T-helper 17 cell (primary cell): ENCODE measurements at places on chromosomes 5 and 9. TPM values are rescaled to one million over a fixed set of nuclear protein-coding genes. Genes with fewer than 3 reads are reported as not detected.

- no peak for DNase-seq
These were observed 7.8 kb upstream of the CARD9 start for GRCh38 chr9:136381311-136381710.

- no peak for DNase-seq
These were observed 311.5 kb downstream of the EFNA5 start for GRCh38 chr5:107359033-107359915.

DNA sequence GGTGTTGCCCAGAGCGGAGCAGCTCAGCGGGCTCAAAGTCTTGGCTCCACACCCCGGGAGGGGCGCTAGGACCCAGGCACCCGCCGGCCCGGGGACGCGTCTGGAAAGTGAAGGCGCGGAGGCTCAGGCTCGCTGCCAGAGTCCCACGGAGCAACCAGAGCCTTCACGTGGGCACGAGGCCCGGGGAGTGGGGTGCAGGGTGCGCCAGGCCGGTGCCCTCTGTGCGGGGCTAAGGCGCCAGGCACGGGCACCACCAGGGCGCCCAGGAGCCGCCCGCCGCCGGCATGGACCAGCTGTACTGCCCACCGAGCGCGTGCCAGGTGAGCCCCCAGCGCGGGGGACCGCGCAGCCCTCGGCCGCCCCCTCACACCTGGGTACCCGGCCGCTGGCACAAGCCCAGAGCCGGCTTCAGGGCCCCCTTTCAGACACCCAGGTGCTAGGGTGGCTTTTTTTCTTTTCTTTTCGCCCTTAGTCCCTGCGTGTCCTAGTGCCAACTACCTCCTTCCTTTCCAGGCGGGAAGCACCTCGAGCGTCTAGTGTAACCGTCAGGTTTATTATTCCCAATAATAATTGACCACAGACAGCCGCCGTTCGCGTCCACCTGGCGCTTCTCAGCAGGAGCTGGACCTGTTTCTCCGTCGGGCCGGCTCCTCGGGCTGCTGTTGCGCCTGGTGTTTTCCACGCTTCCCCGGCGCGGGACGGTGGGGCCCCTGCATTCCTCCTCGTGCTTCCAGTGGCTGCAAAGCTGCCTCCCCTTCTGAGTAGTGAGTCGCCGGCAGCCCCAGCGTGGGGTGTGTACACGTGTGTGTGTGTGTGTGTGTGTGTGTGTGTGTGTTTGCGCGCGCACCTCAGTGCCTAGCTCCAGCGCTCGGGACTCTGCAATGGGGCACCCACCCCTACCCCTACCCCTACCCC, 30.1 kb upstream of the PDE8B start:
- DNase-seq, result no peak

Gene PCDHB3
- not detected for total RNA-seq

GRCh38 chr5:366541-367357, 45.2 kb downstream of the AHRR start:
- no peak for DNase-seq

DNA sequence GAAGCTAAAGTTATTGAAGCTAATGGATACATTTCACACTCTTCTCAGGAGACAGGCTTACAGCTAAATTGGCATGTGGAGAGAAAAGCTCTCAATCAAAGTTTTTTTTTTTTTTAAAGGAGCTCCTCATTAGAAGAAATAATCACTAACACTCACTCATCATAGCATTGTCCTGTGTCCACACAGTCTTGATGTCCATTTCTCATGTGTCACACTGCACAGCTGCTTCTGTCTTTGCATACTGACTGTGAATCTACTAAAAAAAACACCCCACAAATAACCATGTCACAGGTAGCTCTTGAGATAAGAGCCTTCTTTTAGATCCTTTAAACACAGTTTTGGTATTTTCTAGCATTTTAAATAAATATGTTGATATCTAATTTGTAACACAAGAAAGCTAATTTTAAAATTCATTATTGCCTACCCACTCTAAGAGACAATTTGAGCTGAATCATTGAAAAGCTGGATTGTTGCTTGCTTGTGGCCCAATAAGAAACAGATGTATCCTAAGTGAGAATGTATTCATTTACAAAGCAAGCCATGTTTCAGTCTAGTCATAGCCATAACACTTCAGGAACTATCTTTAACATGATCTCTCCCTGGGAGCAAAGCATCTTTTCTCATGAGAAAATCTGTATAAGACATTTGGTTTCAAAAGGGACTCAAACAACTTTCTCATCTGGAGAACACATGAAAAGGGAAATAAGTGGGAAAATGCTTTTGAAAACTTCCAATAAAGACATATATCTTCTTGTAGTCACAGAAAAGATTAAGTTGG, 48.1 kb upstream of the PCSK1 start:
- no peak for DNase-seq

Gene ALDH1A1
- 0.16 TPM for total RNA-seq

DNA sequence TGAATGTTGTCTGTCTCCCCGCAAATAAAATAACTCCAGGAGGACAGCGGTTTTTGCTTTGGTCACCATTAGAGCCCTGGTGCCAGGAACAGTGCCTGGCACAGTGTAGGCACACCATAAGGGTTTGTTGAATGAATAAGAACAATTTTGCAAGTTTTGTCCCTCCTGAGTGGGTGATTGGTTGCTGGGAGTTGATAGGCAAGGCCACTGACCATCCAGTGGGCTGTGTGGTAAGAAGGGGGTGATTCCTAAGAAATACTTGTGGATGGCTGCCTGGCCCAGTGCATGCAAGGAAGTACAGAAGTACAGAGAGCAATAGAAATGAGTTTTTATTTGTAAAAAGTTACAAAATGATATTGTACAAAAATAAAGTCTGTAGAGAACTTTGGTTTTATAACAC, 27.5 kb downstream of the GDNF start:
- DNase-seq, result no peak

DNA sequence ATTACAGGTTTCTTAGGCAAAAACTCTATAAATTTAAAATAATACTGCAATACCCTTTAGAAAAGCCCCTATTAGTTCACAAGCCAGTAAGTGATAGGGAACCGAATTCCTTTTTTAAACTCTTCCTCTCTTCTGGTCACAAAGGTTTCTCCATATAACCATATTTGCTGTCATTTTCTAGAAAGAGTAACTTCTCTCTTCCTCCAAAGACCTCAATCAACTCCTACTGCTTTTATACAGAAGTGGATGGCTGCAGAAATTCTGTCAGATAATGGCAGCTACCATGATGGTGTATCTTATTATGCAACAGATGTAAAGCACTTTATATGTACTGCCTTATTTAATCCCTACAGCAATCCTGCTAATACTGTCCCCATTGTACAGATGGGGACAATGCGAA, 6.2 kb downstream of the TUT7 start:
- DNase-seq, result no peak

- no peak for DNase-seq
These were observed 60.1 kb upstream of the FCHO2 start for GRCh38 chr5:72895758-72896157.

DNA sequence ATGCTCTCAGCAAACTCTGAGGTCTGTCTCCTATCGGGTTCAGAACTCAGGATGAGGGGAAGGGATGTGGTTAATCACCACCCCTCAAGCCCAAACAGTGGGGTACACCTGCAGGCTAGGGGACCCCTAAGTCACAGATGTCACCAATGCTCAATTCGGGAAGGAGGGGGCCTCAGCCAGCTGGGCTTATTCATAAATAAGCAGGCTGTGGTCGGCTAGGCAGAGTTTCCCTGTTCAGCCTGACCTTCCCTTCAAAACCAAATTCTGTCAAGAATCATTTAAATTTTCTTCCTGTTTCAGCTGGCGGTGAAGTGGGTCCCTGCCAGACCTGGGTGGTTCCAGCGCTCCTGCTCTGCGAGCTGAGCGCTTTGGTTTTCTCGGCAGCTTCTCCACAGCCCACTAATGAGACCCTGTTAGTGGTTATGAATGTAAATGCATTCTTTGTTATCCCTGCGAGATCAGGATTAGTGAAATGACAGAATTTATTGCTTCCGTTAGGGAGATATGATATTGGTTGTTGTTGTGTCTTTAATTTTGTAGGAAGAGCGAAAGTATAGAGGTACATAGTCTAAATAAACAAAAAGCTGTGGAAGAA, 68.3 kb downstream of the AK8 start:
- no peak for DNase-seq

DNA sequence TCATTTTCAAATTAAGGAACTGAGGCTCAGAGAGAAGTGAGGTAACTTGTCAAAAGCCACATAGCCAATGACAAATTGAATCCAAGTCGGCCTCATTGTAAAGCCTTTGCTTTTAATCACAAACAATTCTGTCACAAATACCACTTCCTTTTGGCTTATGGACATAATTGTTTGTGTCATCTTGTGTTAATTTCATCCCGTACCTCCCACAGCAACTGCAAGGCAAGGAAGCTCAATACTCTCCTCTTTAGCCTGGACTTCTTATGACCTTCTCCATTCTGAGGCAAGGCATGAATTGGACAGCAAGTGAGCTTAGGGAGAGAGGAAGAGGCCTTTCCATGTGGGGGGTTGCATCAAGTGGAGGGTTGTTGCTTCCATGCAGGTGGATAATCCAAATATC, 62.2 kb upstream of the SLC2A8 start:
- no peak for DNase-seq

DNA sequence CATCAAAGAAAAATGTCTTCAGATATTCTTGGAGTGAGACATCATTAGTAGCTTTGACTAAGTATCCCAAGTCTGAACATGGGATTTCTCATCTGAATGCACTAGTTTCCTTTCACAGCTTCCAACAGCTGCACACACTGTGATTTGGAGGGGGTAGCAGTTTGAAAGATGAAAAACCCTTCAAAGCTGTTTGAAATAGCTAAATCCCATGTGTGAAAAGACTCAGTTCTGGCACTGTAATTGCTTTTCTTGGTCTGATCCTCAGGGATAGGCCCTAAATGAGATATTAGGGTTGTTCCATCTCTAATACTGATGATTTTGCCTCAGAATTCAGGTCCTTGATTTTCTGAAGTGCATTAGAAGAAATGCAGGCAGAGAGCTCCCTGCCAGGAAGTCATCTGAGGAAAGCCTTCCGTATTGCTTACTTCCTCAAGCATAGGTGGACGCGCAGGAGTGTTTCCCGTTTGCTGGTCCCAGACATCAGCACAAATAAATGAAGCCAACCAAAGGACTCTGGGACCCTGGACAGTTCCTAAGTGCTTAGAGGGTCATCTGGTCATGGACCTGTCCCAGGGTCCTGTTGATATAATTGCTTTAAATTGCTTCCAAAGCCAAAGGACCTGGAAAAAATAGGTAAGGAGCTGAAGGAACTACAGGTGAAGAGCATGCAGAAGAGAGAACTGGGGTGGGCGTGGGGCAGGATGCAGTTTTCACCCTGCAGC, 25.6 kb upstream of the FRMPD1 start:
- no peak for DNase-seq

GRCh38 chr9:37656936-37657335, 6.2 kb downstream of the FRMPD1 start:
- DNase-seq, result no peak

- no peak for DNase-seq
These were observed 109.3 kb upstream of the FCN2 start for GRCh38 chr9:134770972-134771971.

- DNase-seq, result no peak
These were observed 267.2 kb upstream of the MSX2 start for GRCh38 chr5:174457141-174457678.

GRCh38 chr9:19464061-19464763, 55.4 kb downstream of the ACER2 start:
- DNase-seq, result no peak

Gene GABRA1
- total RNA-seq, result not detected

GRCh38 chr5:181219262-181220177, 3.6 kb upstream of the TRIM41 start:
- no peak for DNase-seq
